PC-3 (cell line): ENCODE measurements at places on chromosomes 3 and 15. TPM values are rescaled to one million over a fixed set of nuclear protein-coding genes. Genes with fewer than 3 reads are reported as not detected.

Gene ZIC4
- not detected in 2 replicates for total RNA-seq

Gene XCR1
- not detected in 2 replicates for total RNA-seq

Gene FANCD2OS
- total RNA-seq = not detected in 2 replicates

Gene MAP3K13
- total RNA-seq = 24.0 and 24.4 TPM in 2 replicates

Gene GP9
- total RNA-seq = not detected in 2 replicates

Gene SNTN
- total RNA-seq = not detected in 2 replicates

GRCh38 chr3:79478620-79479019, 289.2 kb downstream of the ROBO1 start:
- DNase-seq = no peak

- no peak for DNase-seq
These were observed 91.7 kb upstream of the IGSF10 start for GRCh38 chr3:151552589-151552988.

DNA sequence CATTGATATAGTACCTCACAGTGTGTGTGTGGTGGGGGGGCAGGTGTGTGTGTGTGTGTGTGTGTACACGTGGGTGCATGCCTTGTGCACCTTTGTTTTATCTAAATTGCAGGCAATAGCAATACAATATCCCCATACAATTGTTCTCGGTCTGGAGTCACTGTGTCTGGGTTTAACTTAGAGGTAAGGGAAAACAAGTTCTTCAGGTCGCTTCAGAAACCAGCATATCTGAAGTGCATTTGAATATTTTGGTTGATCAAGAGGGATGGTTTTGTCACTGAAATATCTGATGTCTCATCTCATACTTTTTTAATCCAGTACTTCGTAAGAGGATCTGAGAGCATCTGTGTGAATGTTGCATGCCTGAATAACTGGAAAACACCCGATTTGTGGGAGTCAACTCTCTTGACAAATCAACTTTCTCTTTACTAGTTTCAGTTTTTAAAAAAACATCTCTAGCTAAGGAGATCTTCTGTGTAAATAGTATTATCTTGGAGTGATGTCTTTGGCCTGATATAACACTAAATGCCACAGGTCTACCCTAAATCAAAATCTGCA, 206.8 kb upstream of the NR2F2 start:
- DNase-seq = no peak

- DNase-seq = no peak
These were observed 3.9 kb downstream of the ZNF197 start for GRCh38 chr3:44628716-44629115.

GRCh38 chr3:195159117-195159813, 111.7 kb downstream of the XXYLT1 start:
- DNase-seq = no peak

- DNase-seq = no peak
These were observed 6.3 kb upstream of the RAB5A start for GRCh38 chr3:19940643-19941042.

DNA sequence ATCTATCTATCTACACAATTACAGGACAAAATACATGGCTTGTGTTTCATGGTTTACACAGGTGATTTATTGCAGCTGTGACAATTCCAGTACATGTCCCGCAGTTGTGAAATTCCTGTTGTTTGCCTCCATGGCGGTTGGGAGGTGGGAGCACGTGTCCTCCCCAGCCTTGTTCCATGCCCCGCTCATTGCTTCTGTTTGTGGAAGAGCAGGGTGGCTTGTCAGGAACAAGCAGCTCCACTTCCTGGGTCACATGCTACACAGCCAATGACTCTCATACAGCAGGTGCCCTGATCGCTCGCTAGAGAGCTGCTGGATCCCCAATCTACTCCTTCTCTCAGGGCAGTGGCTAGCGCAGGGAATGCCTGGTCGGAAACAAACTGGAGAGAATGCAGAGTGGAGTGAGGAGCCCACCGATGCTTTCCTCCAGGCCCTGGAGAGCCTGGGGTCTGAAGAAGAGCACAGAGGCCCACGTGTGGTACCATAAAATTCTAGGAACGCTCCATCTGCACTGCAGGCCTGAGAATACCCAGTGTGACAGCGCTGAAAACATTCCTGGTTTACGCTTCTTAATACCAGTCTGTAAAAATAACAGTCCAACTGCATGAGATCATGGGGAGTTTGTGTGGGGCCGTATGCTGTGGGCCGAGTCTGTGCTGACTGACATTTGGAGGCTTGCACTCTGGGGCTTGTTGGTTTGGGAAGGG, 270.6 kb upstream of the RGMA start:
- no peak for DNase-seq

- DNase-seq = no peak
These were observed 253.1 kb downstream of the WDR72 start for GRCh38 chr15:53506370-53506769.
